ENCODE measurements at places on chromosomes 5 and 9.

DNA sequence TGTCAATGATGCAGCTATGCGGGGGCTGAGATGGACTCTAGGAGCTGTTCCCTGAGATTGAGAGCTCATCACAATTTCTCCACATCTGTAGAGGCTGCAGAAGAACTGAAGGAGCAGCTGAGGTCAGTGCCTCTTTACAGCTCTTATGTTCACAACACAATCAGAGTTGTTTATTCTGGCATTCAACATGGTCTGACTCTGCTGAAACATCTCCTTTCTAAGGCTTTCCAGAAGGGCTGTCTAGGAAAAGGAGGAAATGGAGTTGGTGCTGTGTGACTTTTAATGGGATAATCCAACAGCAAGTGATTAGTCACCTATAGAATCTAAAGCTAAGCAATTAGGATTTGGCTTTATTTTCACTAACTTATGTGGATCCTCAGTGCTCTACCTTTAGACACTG lies 6.0 kb downstream of the POU5F2 start:
- no peak for DNase-seq

DNA sequence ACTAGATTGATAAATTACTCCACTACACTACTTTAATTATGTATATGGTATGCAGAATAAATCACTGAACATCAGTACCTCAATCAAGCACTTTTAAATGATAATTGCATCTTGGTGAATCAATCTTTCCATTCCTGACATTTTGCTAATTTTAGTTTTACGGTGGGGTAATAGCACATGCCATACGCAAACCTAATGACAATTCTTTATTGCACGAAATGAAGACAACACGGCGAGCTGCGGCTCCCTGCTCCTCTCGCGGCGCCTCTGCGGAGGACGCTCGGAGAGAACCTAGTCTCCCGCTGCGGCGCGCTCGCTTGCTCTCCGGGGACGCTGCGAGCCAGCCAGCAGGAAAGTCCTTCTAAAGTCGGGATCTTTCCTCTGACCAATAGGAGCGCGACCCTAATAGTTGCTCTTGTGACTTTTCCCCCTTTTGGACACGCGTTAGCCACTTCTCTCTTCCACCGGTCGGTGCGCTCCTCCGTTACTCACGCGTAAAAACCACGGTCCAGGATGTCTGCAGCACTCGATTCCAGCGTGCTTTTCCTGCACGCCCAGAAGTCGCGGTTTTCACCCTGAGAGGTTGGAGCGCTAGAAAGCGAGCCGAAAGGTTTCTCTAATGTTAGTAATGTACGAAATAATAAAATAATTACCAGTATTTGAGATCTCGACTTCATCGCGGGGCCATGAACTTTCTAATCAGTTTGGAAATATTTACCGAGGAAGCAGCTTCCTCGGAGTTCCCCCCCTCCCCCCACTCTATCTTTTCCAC lies 1.0 kb upstream of the MEF2C start:
- peak; percentile 81 for DNase-seq

- DNase-seq, result no peak
Measured at GRCh38 chr5:57341380-57341979, 141.1 kb downstream of the ACTBL2 start.

DNA sequence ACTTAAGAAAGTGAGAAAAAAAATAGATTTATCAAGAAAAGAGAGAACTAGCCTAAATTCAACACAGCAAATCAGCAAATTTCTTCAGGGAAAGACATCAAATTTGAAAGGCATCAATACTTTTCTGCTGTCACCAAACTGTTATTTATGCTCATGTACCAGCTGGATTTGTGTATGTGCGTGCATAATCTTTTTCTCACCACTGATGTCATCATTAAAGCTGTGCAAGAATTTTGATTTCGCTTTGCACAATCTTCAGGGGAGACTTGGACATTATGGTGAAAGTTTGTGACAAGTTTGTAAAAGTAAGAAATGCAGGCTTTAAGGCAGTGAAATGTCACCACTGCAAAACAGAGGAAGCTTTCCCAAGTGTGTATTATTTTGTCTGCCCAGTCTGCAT lies 215.4 kb downstream of the SLF1 start:
- DNase-seq, result no peak

GRCh38 chr5:58294598-58295305 lies 165.1 kb downstream of the PLK2 start:
- no peak for DNase-seq

DNA sequence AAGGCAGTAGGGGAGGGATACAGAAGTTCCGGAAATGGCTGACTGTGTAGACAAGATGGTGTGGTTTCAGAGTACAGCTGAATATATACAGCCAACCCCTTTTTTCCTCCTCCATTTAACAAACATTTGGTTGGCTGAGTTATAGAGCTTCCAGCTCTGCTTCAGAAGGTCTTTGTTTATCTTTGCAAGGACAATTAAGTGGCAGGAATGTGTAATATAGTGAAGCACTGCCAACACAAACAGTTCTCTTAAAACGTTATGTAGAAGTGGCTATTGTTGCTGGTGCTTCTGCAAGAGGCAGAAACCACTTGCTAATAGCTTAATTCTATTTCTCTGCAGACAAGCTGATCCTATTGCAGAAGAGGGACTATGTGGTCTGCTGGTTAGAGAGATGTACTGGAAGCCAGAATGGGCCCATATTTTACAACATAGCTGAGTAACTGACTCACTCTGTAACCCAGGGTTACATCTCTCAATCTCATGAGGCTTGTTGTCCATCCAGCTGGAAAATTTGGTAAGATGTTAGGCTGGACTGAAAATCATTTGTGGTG lies 62.7 kb upstream of the OSMR start:
- DNase-seq, result no peak

- no peak for DNase-seq
Measured at GRCh38 chr9:112810696-112811490, 60.3 kb downstream of the SNX30 start.

DNA sequence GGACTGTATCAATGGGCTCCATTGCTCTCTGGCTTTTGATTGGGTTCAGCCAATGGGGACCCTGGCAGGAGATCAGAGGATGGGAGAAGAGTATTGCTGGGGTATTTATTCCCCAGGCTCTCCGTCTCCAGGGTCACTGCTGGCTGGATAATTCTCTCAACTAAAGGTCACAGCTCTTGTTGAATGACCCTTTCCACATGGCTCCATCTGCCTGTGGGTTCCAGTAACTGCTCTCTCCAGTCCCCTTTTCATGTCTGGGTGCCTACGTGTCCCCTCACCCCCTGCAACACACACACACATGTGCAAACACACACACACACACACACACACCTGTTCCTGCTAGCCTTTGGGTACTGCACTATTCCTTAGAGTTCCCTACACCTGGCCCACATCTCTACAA lies 53.9 kb upstream of the RIC1 start:
- DNase-seq, result no peak

DNA sequence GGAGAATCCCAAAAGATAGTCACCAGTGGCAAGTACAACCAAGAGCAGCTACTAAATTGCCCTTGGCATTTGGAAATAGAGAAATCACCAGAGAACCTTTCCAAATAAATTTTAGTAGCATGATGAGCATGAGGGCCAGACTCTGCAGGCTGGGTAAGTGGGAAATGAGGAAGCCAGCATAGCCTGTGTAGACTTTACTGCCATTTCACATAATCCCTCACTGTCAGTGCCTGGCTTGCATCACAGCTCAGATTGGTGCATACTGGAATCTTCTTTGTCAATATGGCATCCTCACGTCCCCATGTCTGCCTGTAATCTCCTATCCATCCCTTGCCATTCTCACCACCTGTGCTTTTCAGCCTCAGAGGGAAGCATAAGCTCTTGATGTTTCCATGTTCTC lies 14.5 kb downstream of the GRAMD2B start:
- no peak for DNase-seq

DNA sequence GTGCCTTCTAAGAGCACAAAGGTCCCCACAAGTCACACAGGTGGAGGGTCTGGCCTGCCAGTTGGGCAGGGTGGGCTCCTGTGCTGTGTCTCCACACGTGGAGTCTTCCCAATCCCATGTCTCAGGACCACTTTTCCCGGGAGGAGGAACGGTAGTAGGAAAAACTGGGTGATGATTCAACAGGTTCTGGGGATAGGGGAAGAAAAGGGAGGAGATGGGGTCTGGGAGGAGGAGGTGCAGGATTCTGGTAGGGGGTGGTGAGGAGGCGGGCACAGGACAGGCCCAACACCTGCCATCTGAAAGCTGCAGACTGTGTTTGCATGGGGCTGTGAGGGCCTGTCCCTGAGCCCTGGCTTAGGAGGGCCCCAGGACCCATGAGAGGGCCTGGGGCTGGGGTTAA lies 215.2 kb downstream of the HSPA4 start:
- DNase-seq, result no peak

DNA sequence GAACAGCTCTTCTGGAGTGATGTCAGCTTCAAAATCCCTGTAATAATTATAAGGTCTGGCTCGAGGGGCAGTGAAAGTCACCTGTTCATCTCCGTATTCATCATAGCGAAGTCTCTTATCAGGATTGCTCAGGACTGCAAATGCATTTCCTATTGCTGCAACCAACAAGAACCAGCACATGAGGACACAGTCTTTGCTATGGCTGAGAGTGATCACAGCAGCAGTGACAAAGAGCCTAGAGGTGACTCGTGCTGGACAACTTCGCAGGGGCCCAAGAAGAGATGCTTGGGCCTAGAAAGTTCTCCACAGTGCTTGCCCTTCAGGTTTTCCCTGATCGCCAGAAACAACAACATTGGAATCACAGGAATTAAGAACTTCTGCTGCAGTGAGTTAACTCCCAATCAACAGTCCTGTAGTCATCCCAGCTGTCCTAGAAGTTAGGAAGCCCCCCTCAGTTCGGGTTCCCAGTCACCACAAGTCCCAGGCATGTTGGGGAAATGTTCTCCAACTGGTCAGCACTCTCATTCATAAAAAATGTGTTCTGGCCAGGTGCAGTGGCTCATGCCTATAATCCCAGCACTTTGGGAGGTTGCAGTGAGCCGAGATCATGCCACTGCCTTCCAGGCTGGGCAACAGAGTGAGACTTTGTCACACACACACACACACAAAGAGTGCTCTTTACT lies 13.0 kb downstream of the DNAJC18 start:
- no peak for DNase-seq

DNA sequence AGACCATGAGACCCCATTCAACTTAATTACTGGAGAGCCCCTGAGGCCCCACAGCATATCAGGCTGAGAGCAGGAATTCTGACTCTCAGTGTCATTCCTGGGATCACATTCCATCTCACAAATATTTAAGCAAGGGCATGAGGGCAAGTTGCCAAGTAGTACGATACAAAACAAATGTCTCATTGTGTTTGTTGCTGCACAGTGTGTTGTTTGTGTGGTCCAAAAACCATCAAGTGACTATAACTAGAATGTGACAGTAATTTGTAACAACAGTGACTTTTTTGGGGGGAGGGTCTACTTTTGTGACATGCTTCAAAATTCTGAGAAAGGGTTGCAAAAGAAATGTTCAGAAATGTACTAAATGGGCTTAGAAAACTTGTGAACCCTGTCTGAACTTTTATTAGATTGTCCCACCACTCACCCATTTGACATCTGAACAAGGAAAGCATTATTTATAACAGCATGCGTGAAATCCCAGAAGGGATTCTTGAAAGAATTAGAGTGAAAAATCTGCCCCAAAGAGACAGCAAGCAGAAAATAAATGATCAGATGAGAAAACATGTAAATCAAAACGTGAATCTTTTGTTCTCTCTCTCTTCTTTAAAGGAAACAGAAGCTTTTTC lies 347.0 kb downstream of the NTRK2 start:
- DNase-seq, result no peak

- DNase-seq, result no peak
Measured at GRCh38 chr9:28135549-28135948, 562.3 kb upstream of the C9orf72 start.

GRCh38 chr5:119070578-119070827 lies 384 bp upstream of the DMXL1 start:
- DNase-seq, result no peak

DNA sequence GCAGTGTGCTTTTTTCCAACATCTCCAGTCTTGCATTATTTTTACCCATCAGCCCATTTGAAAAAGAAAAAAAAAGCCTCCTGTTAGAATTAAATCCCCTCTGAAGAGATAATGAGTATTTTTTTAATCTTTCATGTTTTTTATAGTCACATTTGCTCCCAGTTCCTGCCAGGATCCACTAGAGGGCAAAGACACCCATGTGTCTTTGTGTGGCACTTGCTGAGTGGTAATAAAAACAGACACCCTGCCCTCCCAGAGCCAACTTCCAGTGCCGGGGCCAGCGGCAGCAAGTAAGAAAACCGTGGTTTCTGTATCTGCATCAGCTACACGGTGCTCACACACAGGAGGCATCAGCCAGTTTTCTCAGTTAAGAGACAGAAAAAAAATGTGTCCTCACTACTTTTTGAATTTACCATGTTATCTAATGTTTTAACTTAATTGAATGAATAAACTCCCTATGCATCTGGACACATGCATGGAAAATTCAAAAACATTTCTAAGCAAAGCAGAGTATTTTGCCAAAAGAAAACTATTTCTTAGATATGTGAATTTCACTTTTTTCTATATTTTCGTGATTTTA lies 70.2 kb upstream of the PLEKHG4B start:
- no peak for DNase-seq

GRCh38 chr9:99071313-99072039 lies 33.4 kb upstream of the TGFBR1 start:
- no peak for DNase-seq

DNA sequence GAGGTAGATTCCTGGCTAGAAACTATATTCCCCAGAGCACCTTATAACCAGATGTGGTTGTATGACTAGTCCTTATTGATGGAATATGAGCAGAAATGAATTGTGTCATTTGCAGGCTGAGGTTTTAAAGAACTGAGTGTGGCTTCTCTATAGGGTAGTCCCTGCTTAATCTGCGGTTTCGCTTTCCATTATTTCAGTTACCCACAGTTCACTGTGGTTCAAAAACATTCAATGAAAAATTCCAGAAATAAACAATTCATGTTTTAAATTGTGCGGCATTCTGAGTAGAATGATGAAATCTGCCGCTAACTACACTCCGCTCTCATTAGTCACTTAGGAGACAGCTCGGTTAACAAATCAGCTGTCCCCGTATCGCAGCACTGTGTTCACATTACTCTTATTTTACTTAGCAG lies 65.1 kb downstream of the ANKRD55 start:
- DNase-seq, result no peak

DNA sequence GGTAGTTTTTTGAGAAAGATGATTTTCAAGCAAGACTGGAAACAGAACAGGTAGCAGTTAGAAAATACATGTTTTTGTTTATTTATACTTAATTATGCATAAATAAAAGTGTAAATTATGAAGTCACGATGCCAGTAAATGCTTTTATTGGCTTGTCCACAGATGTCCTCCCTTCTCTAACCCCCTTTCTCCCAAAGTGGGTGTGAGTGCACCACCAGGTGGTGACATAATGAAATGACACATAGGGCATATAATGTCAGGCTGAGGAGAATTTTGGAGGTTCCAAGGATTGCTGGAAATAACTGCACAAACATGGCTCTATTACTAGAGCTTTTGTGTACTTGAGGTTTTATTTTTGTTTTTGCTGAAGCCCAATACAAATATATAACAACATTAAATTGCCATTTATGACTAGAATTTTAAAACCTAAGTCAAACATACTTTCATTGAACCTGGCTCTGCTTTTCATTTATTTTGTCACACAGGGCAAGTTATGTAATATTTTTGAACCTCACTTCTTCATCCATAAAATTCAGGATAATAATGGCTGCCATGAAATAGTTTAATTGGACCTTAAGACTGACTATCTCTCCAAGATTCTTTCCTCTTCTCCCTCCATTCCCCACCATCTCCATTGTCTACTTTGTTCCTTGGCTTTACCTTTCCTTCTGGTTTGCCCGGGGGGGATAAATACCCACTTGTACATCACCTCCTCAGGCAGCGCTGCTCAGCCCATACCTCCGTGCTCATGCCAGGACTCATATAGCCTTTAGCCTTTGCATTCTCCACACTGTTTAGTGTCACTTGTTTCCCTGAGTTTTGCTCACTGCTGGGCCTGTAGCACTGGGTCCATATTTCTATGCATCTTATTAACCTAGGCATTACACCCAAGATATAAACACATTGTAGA lies 168.8 kb downstream of the PDE4D start:
- no peak for DNase-seq
